Liver (tissue), 10 donors: ENCODE measurements at places on chromosomes 16 and 17. TPM values are rescaled to one million over a fixed set of nuclear protein-coding genes. Genes with fewer than 3 reads are reported as not detected.

- H3K4me3 ChIP-seq, result no peak overlapping the region
- peaks cover 55% of the 10 kb centered on the region for H3K4me1 ChIP-seq
- H3K36me3 ChIP-seq, result no peaks in the 10 kb centered on the region
- no peak overlapping the region for H3K27ac ChIP-seq
Measured at GRCh38 chr16:2499890-2500429, 13.8 kb upstream of the ATP6V0C start.

Gene TUBG2
- 5.0 TPM for total RNA-seq

DNA sequence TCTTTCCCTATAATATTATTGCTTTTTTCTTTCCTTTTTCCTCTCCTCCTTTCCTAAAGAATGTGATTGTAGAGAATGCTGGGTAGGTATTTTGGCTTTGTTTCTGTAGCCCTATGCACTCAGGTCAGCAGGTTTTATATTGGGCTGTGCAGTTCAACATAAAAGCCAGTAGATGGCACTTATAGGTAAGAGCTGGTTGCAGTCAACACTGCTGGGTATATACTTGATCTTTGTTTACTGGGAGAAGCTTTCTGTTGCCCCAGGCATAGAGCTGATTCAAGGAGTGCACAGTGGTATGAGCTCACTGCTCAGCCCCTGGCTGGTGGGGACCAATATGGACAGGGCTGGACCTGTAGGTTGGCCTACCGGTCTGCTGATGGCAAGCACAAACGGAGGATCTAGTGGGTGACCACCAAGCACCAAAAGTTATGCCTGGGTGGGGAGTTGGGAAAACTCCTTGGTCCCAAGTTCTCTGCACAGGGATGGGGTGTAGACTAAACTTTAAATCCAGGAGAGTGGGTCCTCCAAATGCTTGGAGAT is 378.9 kb downstream of the PMP22 start:
- no peak overlapping the region for H3K27ac ChIP-seq
- no peaks in the 10 kb centered on the region for H3K4me1 ChIP-seq

Gene FOXL1
- total RNA-seq, result not detected

Gene KRT28
- not detected for total RNA-seq

GRCh38 chr17:60077672-60078519 is 825 bp downstream of the HEATR6 start:
- DNase-seq, result no peak
- peak overlapping the region; percentile 76 for H3K27ac ChIP-seq
- H3K27me3 ChIP-seq, result no peaks in the 10 kb centered on the region
- peak overlapping the region; percentile 98 for H3K4me3 ChIP-seq
- peaks cover 16% of the 10 kb centered on the region for H3K4me1 ChIP-seq
- peaks cover 25% of the 10 kb centered on the region for H3K36me3 ChIP-seq

DNA sequence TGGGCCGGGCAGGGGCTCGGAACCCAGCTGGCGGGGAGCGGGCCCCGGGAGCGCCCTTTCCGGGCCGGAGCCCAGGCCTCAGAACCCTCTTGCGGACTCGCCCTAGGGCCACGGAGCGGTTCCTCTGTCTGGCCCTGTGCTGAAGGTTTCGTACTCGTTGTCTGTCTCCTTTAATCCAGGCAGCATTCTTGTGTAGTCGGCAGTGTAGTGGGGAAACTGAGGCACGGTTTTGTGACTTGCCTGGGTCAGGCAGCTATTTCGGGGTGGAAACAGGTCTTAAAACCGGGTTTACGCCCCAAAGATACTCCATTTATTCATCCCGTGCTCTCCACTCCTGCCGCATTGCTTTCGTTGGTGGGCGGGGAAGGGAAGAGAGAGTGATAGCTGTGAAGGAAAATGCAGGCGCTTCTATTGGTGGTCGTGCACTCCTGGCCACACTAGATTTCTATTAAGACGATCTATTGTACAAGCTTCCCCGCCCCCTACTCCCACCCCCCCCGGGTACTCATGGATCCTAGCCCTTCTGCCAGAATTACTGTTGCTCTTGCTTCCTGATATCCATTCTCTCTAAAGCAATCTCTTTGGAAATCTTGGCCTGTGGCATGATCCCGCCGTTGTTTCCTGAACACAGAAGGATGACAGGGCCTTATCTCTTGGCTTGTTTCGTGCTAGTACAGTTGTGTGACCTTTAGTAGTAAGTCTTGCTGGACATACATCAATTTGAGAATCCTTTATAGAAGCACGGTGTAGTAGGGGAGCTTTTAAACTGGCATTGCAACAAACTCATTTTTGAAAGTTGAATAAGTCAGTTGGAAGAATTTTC is 751 bp downstream of the DCAF7 start:
- H3K4me3 ChIP-seq, result peak overlapping the region; percentile 82
- H3K36me3 ChIP-seq, result no peaks in the 10 kb centered on the region
- DNase-seq, result no peak

Gene SYCE1L
- total RNA-seq, result not detected

Gene TMEM114
- not detected for total RNA-seq

- no peak for DNase-seq
- no peaks in the 10 kb centered on the region for H3K36me3 ChIP-seq
- no peaks in the 10 kb centered on the region for H3K4me1 ChIP-seq
- no peaks in the 10 kb centered on the region for H3K27me3 ChIP-seq
- H3K4me3 ChIP-seq, result no peak overlapping the region
Measured at GRCh38 chr17:5044630-5045029, 9.4 kb upstream of the SLC52A1 start.

- peaks cover 2% of the 10 kb centered on the region for H3K4me1 ChIP-seq
- no peaks in the 10 kb centered on the region for H3K27me3 ChIP-seq
- no peak overlapping the region for H3K27ac ChIP-seq
- DNase-seq, result no peak
- no peak overlapping the region for H3K4me3 ChIP-seq
Measured at GRCh38 chr17:80577876-80578570, 33.4 kb downstream of the RPTOR start.
